ENCODE measurements at places on chromosomes 12 and 14.

- DNase-seq = peak; percentile 43
These were observed 155.4 kb upstream of the PDE3A start for GRCh38 chr12:20212658-20213555.

DNA sequence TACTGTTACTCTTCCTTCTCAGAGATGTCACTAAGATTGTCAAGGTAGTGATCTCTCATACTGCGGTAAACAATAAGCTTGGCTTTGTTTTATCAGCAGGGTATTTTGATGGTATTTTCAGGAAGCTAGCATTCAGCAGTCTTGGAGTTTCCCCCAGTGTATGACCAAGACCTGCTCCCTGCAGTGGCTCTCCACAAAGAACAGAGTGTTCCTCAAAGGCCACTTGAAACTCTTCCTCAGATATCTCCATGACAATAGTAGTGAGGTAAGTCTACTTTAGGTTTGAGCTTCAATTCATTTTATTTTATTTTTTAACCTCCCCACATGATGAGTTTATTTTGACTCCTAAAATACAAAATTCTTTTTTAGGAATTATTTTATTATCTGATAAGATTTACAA, 74.0 kb upstream of the G2E3 start:
- DNase-seq = no peak

GRCh38 chr12:57449375-57449774, 5.7 kb upstream of the INHBE start:
- DNase-seq = no peak

DNA sequence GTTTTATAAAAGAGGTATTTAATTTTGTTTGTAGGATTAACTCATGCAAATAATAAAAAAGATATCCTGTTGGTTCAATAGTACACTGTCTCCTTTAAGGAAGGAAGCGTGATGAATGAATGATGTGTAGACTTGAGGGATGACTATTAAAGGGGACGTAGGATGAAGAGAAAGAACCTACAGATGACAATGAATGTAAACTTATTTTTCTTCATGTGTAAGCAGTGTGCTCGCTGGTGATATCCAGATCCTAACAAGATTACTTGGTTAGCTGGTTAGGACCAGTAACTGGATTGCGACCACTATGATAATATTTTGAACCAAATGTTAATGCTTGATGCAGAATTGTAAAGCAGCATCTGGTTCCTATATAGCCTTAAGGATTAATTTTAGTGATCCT, 2.6 kb downstream of the ARF6 start:
- no peak for DNase-seq

DNA sequence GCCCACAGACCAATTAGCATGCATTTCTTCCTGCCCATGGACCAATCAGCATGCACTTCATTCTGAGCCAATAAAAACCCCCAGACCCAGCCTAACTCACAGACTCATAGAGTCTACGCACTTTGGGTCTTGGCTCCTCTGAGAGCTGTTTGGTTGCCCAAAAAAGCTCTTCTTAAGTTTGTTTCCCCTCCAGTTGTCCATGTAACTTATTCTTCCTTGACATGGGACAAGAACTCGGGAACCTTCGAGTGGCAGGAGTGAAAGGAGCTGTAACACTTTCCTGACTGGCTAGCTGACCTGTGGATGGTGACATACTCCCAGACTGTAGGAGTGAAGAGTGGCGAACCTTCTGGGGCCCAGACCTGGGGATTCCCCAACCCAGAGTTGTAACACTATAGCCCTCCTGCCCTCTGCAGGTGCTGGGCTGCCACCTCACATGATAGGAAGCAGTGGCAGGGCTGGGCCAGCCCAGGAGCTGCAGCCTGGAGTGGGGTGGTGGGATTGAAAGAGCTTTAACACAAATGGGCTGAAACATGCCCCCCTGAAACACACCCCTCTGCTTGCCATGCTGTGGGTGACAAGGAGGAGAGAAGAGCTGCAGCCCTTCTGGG, 4.4 kb upstream of the BTBD7 start:
- DNase-seq = no peak
